M059J (cell line): ENCODE measurements at places on chromosomes 13 and 19. TPM values are rescaled to one million over a fixed set of nuclear protein-coding genes. Genes with fewer than 3 reads are reported as not detected.

DNA sequence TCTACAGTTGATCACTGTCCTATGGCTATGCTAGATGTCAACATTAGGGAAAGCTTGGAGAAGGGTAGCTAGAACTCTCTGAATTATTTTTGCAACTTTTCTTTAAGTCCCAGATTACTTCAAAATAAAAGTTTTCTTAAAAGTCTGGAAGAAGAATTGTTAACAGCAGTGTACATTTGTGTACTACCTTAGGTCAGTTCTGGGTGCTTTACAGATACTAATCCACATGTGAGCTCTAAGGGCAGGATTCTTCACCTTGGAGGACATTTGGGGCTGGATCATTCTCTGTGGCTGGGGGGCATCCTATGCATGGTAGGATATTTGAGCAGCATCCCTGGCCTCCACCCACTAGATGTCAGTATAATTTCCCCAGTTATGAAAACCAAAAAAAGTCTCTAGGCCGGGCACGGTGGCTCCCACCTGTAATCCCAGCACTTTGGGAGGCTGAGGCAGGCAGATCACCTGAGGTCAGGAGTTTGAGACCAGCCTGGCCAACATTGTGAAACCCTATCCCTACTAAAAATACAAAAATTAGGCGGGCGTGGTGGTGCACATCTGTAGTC is 2.8 kb downstream of the BRME1 start:
- DNase-seq = no peak

GRCh38 chr13:76944456-76944855 is 3.9 kb upstream of the ACOD1 start:
- DNase-seq = peak; percentile 70

KLC3 gene
- 0.42 and 2.4 TPM in 2 replicates for total RNA-seq

CEACAM3 gene
- total RNA-seq = not detected in 2 replicates

GRCh38 chr19:2469102-2469914 is 6.6 kb upstream of the GADD45B start:
- DNase-seq = peak; percentile 94

DNA sequence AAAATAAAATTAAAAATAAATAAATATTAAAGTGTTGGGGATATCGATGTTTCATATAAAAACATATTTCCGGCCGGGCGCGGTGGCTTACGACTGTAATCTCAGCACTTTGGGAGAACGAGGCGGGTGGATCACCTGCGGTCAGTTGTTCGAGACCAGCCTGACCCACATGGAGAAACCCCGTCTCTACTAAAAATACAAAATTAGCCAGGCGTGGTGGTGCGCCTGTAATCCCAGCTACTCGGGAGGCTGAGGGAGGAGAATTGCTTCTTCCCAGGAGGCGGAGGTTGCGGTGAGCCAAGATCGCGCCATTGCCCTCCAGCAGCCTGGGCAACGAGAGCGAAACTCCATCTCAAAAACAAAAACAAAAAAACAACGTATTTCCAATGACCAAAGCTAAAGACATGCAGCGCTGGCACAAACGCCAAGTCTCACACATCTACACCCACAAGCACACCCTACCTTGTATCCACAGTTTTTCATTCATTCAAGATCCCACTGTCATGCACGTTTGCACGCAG is 907 bp downstream of the ZNF569 start:
- no peak for DNase-seq

GRCh38 chr19:19677579-19677978 is 8.9 kb downstream of the ZNF101 start:
- no peak for DNase-seq

GRCh38 chr13:36029166-36029565 is 102.0 kb downstream of the DCLK1 start:
- DNase-seq = peak; percentile 12

DNA sequence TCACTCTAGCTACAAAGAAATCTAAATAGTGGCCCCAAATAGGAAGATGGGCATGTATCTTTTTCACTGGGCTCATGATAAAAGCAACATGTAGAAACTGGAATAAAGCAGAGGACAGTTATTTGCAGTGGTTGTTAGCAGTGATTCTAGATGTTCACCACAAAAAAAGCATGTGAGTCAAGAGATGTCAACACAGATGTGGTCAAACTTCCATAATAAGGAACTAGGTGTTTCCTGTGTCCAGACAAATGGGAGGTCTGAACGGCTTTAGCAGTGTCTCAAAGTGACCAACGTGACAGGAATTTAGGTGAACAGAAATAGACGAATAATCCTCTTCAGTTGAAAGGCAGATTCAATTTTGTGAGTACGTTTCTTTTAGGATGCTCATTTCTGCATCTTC is 162.7 kb downstream of the TBC1D4 start:
- DNase-seq = peak; percentile 9

- no peak for DNase-seq
Observed at GRCh38 chr19:31519256-31519655, 170.0 kb upstream of the TSHZ3 start.

DNA sequence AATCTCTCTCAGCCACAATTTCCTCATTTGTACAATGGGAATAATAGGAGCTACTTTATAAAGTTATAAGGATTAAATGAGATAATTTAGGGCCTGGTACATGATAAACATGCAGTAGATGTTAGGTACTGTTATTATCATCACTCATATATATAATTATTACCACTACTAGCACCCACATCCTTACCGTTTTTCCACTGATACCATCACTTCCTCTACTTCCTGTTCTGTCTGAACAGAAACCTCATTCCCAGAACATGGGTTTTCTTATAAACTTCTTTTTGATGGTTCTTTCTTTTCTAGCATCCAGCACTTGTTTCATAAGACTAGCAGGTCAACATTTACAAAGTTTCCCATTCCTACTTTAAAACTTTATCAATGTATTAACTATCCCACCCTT is 6.3 kb downstream of the CDADC1 start:
- no peak for DNase-seq

- DNase-seq = no peak
Observed at GRCh38 chr19:6587998-6588507, 2.9 kb downstream of the CD70 start.

DNA sequence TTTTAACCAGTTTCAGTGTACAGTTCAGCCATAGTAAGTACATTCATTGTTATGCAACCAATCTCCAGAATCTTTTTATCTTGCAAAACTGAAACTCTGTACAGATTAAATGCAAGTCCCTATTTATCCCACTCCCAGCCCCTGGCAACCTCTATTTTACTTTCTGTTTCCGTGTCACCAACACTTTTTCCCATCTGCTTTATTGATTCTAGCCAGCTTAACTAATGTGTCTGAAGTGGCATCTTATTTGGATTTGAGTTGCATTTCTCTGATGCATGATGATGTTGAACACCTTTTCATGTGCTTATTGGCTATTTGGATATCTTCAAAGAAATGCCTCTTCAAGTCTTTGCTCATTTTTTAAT is 18.9 kb downstream of the SPATA13 start:
- DNase-seq = no peak

- DNase-seq = no peak
Observed at GRCh38 chr19:7267792-7268704, 26.2 kb downstream of the INSR start.

HTR2A gene
- 0.02 TPM in 1 of 2 replicates, not detected in the other for total RNA-seq

DNA sequence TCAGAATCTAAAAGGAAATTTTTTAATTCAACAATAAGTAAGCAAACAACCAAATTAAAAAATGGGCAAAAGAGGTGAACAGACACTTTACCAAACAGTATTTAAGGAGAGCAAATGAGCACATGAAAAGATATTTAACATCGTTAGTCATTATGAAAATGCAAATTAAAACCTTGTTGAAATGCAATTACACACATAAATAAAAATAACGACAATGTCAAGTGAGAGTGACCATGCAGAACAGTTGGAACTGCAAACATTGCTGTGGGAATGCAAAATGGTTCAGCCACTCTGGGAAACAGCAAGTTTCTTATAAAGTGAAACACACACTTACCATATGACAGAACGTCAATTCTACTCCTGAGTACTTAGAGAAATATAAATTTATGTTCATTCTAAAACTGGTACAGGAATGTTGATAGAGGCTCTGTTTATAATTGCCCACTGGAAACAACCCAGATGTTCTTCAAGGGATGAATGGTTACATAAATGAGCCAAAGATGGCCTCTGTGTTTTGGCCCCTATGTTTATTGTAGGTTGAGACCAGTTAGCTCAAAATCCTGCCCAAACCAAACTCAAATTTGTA is 678.1 kb downstream of the UQCRFS1 start:
- no peak for DNase-seq

PRR20E gene
- total RNA-seq = not detected in 2 replicates

- peak; percentile 56 for DNase-seq
Observed at GRCh38 chr19:6250024-6250615, 29.7 kb downstream of the MLLT1 start.

CDKN2D gene
- 11.1 and 21.0 TPM in 2 replicates for total RNA-seq

CNFN gene
- total RNA-seq = 3.8 TPM in 1 of 2 replicates, not detected in the other

GRCh38 chr19:28949535-28949934 is 263.4 kb downstream of the UQCRFS1 start:
- no peak for DNase-seq

GRCh38 chr13:112964971-112965492 is 4.0 kb upstream of the MCF2L start:
- DNase-seq = no peak

DNA sequence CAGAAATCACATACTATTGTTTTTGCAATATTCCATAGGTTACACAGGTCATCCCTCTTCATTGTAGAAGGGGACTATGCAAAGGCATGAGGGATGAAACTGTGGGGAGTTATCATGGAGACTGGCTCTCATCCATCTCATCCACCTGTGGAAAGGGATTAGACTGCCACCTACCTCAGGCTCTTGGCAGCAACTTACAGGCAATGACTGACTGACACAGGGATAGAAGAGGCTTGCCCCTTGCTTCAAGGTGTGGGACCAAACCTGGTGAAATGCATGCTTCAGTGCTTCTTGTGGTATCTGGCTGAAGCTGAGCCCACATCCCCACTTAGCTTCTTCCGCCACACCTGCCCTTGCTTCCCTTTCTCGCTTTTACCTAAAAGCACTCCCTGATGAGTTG is 341.3 kb downstream of the GPC5 start:
- DNase-seq = no peak

DNA sequence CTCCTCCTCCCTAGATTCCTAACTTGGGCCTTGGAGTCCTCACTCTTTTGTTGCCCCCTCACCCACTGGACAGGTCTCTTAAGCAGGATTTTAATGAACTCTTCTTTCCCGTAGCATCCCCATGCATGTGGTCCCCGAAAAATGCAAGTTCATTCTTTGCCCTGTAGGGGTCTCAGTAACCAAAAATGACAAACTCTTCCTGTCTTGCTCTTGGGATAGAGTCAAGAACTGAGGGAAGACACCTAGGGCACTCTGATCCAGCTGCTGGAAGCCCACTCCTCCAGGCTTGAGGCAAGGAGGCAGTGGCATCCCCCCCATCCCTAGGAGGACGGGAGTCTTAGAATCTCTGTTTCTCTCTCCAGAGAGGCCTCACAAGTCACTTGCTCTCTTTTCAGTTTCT is 987.0 kb downstream of the DIAPH3 start:
- no peak for DNase-seq

- peak; percentile 58 for DNase-seq
Observed at GRCh38 chr13:75787249-75787928, 151.3 kb downstream of the LMO7 start.

- DNase-seq = peak; percentile 18
Observed at GRCh38 chr19:4284176-4284958, 5.3 kb downstream of the SHD start.

DNA sequence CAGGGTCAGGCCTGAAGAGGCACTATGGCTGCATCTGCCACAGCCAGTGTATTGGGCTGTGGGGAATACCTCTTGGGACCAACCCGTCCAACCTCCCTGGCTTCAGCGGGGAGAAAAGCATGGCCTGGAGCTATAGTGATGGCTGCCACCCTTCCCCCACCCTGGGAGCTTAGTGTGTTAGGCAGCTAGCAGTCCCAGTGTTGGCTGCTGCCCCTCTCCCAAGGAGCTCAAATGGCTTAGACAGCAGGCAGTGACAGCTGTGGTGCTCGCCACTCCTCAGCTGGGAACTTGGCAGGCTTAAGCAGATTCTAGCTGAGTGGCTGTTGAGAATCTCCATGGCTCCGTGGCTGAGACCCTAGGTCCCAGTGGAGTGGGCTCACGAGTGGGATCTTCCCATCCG is 19.7 kb downstream of the ACOD1 start:
- DNase-seq = no peak

DNA sequence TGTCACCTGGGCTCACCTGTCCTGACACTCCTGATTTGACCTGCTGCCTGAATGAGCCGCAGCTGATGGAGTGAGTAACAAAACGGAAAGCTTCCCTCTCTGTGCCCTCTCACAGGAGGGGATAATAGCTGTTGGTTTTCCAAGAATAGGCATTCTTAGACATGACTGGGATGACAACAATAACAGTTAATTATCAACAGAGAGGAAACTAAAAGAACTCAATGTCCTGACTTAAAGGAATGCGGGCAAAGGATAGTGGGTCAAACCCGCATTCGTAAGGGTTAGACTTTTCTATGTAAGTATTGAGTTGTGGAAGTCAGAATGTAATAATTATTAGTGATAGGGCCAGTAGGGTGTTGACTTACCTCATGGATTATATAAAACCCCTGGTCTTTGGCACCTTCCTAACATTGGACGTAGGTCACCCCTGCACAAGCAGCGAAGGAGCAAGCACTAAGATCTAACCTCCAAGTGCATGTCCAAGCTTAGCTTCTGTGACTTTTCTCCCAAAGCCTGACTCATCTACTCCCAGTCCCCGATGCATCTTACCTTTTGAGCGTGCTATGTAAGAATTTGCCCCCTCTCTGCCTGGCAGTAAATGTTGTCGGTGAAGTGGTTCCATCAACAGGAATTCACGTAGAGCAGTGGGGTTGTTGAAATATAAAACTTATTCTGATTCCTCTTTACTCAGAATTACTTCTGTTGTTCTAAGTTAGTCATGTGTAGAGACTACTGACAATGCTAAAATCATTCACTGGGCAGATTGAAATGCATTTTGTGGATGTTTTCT is 442.3 kb downstream of the FGF9 start:
- DNase-seq = no peak

CYP4F2 gene
- 1.6 and 1.8 TPM in 2 replicates for total RNA-seq

- DNase-seq = no peak
Observed at GRCh38 chr13:73997964-73998363, 136.2 kb downstream of the KLF12 start.

- no peak for DNase-seq
Observed at GRCh38 chr13:96539791-96540190, 449.9 kb downstream of the HS6ST3 start.

GRCh38 chr13:114211446-114212157 is 23.1 kb upstream of the CDC16 start:
- DNase-seq = no peak

DNA sequence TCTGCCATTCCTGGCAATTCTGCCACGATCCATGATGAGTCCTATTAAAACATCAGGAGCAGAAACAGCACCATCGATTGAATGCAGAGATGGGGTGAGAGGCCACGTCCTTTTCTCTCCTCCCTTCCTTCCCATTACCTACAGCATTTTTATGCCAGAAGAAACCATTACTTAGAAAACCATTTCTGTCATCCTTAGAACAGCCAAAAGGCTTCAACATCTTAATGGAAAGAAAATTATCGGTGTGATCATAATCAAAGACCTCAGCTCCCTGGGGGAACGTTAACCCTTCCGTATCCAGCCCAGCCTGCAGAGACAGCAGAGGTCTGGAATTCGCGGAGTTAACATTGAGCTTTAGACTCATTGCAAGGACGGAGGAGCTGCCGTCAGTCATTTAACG is 56.0 kb upstream of the SIAH3 start:
- DNase-seq = no peak

- DNase-seq = no peak
Observed at GRCh38 chr13:48641404-48641803, 12.3 kb upstream of the CYSLTR2 start.

CEACAM6 gene
- not detected in 2 replicates for total RNA-seq

- DNase-seq = no peak
Observed at GRCh38 chr13:77422724-77423123, 95.8 kb upstream of the MYCBP2 start.
